ENCODE measurements at places on chromosomes 3 and 15.

DNA sequence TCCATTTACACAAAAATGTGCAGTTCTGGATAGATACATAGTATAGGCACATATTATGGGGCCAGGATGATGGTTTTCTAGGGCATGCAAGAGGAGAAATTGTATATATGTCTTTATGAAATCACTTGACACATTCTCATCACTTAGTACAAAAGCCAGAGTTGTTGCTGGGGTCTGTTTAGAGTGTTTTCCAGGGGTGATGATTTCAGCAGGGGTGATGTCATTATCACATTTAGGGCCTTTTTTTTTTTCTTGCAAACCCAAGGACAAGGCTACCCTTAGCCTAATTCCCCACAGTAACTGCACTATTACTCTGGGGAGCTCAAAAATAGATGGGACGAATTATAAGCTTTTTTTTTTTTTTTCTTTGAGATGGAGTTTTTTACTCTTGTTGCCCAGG, 3.6 kb downstream of the ZNF589 start:
- DNase-seq: no peak

- no peak for DNase-seq
These were observed 43.2 kb upstream of the POLG start for GRCh38 chr15:89377842-89378295.

GRCh38 chr3:125394406-125394805, 19.3 kb upstream of the ZNF148 start:
- DNase-seq: no peak

DNA sequence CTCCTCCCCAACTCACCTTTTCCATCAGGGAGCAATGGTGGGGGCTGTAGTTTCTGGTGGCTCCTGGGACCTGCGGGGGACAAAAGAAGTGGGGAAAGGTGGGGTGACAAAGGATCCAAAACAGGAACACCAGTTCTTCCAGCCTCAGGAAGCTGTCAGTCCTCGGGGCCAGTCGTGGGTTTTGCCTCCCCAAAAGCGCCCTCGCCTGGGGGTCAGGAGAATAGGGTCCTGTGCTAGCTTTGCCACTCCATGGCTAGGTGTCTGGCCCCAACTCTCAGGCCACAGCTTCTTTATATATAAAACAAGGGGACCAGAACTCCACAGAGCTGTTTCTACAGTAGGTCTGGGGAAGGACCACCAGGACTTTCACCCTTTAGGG, 4.0 kb downstream of the CCDC9B start:
- peak; percentile 20 for DNase-seq

DNA sequence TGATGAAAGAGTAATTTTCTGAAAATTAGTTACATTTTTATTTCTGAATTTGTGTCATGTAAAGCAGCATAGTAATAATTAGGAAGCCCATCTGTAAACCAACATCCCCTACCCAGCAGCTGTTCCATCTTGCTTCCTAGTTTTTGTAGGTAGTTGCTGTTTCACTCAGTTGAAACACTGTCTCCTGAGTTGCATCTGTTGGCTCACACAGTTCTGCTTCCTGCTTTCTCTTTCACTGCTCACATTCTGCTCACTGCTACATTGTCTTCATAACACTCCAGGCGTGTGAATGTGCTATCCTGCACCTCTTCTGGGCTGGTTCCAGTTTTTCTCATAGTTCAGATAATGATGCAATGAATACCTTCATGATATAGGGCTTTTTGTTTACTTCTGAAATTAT, 123.4 kb downstream of the EPHB1 start:
- DNase-seq: no peak

DNA sequence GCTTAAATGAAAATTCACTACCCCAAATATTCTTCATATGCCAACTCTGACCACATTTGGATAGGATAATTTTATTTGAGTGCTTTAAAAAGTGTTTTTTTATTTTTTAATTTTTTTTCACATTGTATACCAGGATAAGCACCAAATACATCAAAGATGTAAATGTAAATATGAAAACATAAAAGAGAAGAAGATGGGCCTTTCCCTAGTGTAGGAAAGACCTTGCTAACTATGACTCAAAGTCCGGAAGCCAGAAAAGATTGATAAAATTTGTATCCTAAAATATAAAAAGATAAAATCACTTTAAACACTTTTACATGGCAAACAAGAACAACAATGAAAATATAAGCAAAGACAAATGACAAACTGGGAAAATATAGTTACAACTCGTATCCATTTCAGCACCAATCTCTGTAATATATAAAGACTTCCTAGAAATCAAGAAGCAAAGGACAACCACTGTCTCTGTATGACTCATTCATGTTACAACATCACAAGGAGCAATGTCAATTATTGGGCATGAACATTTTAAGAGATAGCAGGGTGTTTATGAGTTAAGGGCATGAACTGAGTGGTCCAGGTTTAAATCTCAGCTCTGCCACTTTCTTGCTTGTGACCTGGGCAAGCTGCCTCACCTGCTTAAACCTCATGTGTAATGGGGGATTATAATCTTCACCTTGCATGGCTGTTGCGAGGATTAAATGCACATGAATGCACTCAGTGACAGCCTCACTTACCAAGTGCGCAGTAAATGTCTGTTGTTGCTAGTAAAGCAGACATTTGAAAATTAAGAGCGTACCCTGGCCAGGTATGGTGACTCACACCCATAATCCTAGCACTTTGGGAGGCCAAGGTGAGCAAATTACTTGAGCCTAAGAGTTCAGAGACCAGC, 25.3 kb upstream of the ARHGEF3 start:
- DNase-seq: no peak

DNA sequence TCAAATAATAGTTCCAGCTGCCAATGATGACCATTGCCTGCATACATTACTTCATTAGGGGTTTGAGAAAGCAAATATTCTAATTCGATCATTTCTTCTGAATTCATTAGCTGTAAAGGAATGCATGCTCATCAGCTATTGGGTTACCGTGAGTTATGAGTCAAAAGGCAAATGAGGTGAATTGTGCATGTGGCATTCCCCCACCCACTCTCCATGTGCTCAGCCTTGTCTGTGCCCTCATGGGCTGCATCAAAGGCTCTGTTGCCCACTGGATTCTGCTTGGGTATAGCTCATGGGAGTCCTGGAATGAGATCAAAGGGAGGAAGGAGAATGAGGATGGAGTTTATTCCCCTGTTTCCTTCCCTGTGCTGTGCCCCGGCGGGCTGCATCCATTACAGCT, 99.3 kb upstream of the CHRNA7 start:
- DNase-seq: peak; percentile 59

DNA sequence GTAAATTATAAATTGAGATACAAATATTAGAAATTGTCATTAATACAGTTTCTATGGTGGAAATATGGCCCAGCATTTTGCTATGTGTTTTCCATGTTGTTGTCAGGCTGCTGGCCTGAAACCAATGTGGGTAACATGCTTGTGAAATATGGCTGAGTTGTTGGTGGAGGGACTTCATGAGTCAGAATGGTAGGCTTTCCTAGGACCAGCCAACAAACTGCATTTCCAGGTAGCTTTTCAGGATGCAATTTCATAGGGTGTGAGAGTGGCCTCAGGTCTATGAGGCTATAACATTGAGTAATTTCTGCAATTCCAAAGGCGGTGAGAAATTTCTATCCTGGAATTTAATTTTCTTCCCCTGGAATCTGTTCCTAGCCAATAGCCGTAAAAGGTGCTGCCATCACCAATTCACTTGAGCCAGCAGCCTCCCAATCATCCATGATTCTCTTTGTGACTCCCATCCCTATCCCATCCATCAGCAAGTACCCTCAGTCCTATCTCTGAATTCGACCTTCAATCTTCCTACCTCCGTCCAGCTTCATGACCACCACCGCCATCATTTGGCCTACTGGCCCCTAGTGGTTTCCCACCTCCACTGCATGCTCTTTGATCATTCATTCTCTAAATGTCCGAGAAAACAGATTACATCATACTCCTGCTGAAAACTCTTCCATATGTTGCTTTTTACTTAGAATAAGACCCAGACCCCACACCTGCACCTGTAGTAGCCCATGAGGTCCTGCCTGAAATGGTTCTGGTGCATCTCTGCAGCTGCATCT, 276.6 kb upstream of the CFAP20DC start:
- no peak for DNase-seq

DNA sequence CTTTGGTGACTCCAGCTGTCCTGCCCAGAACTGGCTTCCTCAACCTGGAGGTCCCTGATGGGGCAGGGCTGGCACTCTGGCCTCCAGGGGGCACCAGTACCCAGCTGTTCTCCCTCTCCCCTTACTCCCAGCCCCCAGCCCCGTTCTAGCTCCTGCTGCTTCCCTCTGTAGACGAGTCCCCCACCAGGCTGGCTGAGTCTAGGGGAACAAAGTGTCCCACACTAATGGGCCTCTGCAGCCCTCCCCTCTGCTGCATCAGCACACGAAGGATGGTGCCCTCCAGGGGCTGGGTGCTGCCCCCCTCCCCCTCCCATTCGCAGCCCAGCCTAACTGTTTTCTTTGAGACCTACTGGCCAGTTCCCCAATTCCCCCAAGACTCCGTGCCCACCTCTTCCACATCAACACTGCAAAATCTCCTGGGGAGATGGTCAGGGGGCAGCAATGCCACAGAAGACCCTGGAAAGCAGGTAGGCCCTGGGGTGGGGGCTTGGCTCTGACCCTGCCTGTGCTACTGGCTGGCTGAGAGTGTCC, 4.2 kb downstream of the RHCG start:
- peak; percentile 36 for DNase-seq

GRCh38 chr3:113132571-113132996, 78.8 kb upstream of the BOC start:
- no peak for DNase-seq

- DNase-seq: peak; percentile 15
These were observed 39.9 kb upstream of the MB21D2 start for GRCh38 chr3:192957441-192958021.

- peak; percentile 98 for DNase-seq
These were observed at the start of gene MESD for GRCh38 chr15:80989518-80990478. Gene MESD, minus strand, starts transcription at chr15:80989819. Its CDS starts 28 bp downstream, at chr15:80989791.

GRCh38 chr3:106120356-106120755, 251.5 kb upstream of the CBLB start:
- no peak for DNase-seq

- no peak for DNase-seq
These were observed 1.4 kb downstream of the CNTN3 start for GRCh38 chr3:74613060-74613459.

GRCh38 chr3:45105855-45106671, 40.1 kb downstream of the CDCP1 start:
- DNase-seq: peak; percentile 87

- peak; percentile 37 for DNase-seq
These were observed 252.3 kb upstream of the CHRM5 start for GRCh38 chr15:33716025-33716424.

GRCh38 chr3:77489216-77489615, 449.3 kb downstream of the ROBO2 start:
- DNase-seq: no peak

DNA sequence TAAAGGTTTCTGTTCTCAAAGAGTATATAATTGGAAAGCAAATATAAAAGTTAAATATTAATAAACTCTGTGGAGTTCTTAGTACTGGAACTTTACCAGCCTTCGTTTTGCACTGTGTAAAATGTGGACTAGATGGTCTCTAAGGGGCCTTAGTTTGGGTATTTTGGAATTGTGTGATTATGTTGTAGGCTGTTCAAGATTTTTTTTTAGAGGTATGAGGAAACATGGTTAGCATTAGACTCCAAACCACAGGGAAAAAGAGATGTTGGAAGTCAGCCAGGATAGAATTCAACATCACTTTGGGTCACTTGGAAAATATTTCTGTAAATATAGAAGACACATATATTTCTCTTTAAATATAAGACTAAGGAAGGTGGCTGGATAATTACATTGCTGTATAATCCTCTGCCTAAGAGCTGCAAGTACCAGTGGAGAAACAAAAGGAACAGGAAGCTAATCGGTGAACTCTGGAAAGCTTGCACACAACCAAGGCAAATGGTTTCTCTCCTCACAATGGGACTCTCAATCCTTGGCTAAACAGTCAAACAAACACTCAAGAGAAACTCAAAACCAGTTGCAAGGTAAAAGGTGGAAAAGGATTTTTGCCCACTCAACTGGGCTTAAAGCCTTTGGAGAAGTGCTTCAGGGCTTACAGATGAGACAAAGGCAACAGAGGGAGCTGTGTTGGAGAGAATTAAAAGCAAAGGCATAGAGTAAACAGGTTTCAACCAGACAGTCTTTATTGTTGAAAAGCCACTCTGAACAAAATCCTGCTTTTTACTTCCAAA, 141.7 kb downstream of the NR1D2 start:
- DNase-seq: no peak

- no peak for DNase-seq
These were observed 359.8 kb downstream of the C3orf38 start for GRCh38 chr3:88509582-88509981.

DNA sequence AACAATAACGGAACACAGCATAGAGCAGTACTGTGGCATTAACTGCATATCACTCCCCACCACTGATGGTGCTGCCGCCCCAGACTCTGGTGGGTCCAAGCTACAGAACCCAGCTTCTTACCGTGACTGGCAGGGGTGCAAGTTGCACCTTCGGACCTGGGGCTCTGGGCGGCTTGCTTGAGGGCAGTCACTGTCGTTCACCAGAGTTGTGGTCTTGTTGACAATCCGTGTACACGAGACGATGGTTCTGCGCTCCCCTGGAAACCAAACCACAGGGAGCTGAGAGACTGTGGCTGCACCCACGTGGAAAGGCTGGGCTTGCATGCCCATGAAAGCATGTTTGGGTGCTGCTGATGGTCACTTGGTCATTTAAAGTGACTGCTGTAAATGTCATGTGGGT, 293.0 kb downstream of the ADAMTS17 start:
- no peak for DNase-seq

GRCh38 chr3:72004749-72005292, 219.9 kb upstream of the PROK2 start:
- DNase-seq: no peak

DNA sequence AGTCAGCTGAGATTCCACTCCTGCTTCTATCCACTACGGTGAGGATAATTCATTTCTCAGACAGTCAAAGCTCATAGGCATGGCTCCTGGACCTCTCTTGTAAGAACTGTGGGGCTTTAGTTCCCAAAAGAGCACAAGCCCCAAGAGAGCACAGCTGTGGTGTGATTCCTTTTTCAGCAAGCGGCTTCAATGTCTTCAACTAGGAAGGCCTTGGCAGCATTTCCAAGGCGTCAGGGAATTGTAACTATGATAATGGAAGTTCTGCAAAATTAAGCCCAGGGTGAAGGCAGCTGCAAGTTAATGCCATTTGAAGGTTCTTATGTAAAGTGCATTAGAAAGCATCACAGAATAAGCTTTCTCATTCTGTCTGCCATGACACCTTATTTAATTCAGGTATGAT, 657.1 kb downstream of the GRM7 start:
- DNase-seq: no peak

GRCh38 chr3:11727207-11727606, 83.5 kb upstream of the VGLL4 start:
- DNase-seq: no peak

- DNase-seq: no peak
These were observed 81.3 kb downstream of the CHL1 start for GRCh38 chr3:277873-278272.

- DNase-seq: no peak
These were observed 60.7 kb downstream of the HHLA2 start for GRCh38 chr3:108357042-108357441.

GRCh38 chr15:34795267-34796081, at the start of gene ACTC1:
Gene ACTC1, minus strand, starts transcription at chr15:34795549. Its CDS starts 741 bp downstream, at chr15:34794808.
- DNase-seq: peak; percentile 14

GRCh38 chr15:98881526-98882520, 125.8 kb downstream of the PGPEP1L start:
- peak; percentile 20 for DNase-seq

All from stimulated activated CD4-positive, alpha-beta T cell treated with anti-CD3 and anti-CD28 coated beads, Interleukin-15, amount 100 ng/mL, for 24 hours (primary cell).